ENCODE measurements at places on chromosomes 3 and 15. TPM values are rescaled to one million over a fixed set of nuclear protein-coding genes. Genes with fewer than 3 reads are reported as not detected.

DNA sequence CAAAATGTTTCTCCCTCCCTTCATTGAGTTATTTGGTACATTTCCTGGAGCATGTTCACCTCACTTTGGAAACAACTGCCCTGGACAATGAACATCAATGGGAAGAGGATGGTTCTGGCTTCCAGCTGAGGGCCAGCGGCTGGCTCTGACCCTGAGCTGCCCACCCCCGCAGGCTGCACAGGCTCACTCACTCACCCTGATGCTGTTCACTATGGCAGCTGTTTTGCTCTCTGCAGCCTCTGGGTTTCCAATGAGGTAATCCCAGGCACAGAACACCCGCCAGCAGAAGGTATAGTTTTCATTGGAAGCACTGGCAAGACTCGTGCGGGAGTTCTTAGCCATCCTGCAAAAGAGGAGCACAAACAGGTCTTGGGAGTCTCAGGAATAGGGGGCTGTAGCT lies 17.8 kb downstream of the TMC3 start:
- DNase-seq, result no peak

- DNase-seq, result no peak
Observed at GRCh38 chr15:60889491-60889890, 339.6 kb downstream of the RORA start.

DNA sequence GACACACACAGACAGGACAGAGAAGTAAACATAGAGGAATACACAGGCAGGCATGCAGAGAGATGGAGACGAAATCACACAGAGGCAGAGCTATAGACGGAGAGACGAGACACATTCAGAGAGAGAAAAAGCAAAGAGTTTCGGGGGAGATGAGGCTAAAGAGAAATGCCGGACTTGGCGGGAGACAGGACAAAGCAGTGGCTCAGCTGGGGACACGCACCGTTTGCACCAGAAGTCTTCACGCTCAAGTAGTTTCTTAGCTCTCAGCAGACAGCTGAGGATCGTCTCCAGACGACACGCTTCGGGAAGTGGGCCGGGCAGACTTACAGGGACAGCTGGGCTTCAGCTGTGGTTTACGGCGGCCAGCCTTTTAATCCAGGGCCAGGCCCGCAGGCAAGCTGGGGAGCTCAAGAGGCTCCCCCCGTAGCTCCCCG lies 56.2 kb upstream of the DLG1 start:
- no peak for DNase-seq

DNA sequence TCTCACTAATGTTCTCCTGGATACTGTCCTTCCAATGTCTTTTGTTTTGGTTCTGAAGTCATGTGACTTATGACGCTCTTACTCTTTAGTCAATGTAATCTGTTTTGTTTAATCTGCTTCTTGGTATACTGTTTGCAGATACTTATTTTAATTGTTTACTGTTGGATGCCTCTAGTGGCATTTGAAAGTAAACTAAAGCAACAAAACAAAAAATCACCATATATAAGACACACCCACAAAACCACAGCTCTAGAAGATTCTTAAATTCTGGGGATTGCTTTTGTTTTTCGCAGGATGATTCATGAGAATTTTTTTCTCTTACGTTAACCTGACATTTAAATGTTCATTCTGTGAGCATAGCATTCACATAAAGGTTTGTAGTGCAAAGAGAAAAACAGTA lies 16.8 kb downstream of the SLC25A26 start:
- no peak for DNase-seq

DNA sequence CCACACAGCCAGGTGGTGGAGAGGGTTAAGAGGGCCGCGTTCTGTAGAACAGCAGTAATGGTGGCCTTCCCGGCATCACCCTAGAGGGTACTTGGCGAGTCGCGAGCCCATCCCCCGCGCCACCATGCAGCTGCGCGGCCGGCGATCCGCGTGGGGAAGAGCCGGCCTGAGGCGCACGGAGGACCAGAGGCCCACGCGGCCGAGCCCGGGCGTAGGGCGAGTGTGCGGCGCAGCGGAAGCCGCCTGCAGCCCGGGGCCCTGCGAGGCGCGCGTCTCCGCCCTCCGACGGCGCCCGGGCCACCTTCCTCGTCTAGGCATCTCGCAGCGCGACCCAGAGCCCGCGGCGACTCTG lies 423 bp downstream of the TKT start:
- DNase-seq, result no peak

GRCh38 chr3:153042088-153042487 lies 119.9 kb upstream of the RAP2B start:
- DNase-seq, result no peak

- DNase-seq, result no peak
Observed at GRCh38 chr3:70992131-70992530, 591.4 kb downstream of the FOXP1 start.

- no peak for DNase-seq
Observed at GRCh38 chr3:105101603-105102002, 265.1 kb upstream of the ALCAM start.

DNA sequence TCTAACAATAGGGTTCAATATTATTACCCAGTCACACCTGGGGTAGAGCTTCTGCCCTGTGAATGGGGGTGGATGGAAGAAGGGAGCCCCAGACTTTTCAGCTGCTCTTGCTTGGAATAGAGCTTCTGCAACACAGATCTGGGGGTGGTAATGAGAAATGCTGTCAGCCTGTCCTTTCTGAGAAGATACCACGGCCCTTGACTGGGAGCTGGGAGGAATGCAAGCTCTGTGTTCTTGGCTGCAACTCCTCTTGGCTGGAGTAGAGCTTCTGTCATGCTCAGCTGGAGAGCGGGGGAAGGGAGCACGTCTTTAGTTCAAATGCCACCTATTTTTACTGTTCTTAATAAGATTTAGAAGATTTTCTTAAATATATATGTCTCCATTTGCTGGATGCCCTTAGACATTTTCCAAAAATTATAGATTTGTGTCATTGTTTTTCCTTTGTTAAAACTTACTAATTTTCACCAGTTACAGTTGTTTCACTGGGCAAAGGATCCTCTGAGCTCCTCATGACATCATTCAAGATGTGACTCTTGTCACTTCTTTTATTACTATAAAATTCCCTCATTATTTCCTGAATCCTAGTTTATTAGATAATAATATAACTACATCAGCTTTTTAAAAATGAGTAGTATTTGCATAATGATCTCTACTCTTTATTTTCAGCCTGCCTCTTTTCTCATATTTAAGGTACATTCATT lies 180.0 kb upstream of the TGFBR2 start:
- DNase-seq, result peak; percentile 26

- DNase-seq, result no peak
Observed at GRCh38 chr3:186361762-186362536, at the start of gene DGKG. Gene DGKG (minus strand): TSS chr3:186362234. CDS start chr3:186320459, 41,775 bp downstream.

DNA sequence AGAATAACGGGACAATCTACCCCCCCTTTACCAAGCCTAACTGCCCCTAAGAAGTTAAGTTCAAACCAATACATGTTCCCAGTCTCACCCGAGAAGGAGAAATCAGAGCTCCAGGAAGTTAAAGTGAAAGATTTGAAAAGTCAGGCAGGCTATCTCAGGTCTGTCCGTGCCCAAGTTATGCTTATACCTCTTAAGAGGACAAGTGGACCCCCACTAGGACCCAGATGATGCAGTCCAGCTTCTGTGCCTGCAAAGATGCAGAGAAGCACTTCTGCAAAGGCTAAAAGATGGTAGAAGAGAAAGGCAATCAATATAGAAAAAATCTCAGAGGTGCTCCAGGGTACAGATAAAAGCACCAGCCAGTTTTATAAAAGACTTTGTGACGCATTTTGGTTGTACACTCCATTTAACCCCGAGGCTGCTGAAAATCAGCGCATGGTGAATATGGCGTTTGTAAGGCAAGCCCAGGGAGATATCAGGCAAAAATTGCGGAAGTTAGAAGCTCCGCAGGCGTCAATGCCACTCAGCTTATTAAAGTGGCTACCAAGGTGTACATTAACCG lies 9.8 kb upstream of the SLC9C1 start:
- peak; percentile 3 for DNase-seq

GRCh38 chr3:42067326-42067725 lies 23.8 kb upstream of the TRAK1 start:
- peak; percentile 81 for DNase-seq

GRCh38 chr3:177295116-177295515 lies 97.8 kb upstream of the TBL1XR1 start:
- DNase-seq, result no peak

GRCh38 chr3:196115678-196116083 lies 33.8 kb upstream of the TFRC start:
- no peak for DNase-seq

DNA sequence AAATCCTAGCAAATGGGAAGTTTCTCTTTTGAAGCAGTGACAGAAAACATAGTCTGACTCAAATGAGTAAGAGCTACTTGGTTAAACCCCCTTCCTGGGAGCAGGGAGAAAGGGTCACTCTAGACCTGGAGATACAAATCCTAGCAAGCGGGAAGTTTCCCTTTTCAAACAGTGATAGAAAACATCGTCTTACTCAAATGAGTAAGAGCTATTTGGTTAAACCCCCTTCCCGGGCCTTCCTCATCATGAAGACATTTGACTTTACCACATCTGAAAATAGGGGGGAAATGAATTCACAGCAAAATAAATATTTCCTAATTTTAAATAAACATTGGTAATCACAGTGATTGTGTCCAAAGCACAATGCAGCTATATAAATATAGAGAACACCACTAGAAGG lies 79.2 kb downstream of the FOXB1 start:
- DNase-seq, result no peak

- no peak for DNase-seq
Observed at GRCh38 chr3:125694761-125695294, 99.5 kb upstream of the OSBPL11 start.

DNA sequence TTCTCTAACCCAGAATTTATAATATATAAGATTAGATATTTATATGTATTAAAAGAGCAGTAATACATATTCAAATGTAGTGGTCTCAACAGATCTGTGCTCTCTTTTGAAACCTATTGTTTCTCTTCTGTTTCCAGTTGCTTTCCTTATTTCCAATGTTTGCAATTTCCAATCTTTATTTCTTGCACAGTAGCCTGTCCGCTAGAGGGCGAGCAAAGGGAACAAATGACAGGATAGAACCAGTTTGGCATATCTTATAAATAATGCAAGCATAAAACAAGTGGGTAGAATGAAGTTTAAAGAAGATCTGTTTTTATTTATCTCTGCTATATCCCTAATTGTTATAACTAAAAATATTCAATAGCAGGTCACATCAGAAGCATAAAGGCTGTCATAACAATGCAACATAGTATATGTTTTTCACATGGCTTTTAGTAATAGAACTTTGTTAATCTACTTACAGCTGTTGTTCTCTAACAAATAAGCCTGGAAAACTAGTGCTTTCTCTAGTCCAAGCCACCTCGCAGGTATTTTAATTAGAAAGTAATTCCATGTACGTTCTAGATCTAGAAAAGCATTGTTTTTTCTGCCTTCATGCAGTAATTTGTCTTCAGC lies 15.1 kb upstream of the TCAIM start:
- peak; percentile 58 for DNase-seq

GRCh38 chr3:177680472-177680821 lies 483.2 kb upstream of the TBL1XR1 start:
- DNase-seq, result peak; percentile 33

- DNase-seq, result no peak
Observed at GRCh38 chr3:79898907-79899306, 131.1 kb upstream of the ROBO1 start.

- no peak for DNase-seq
Observed at GRCh38 chr15:93866948-93867347, 364.4 kb upstream of the MCTP2 start.

DNA sequence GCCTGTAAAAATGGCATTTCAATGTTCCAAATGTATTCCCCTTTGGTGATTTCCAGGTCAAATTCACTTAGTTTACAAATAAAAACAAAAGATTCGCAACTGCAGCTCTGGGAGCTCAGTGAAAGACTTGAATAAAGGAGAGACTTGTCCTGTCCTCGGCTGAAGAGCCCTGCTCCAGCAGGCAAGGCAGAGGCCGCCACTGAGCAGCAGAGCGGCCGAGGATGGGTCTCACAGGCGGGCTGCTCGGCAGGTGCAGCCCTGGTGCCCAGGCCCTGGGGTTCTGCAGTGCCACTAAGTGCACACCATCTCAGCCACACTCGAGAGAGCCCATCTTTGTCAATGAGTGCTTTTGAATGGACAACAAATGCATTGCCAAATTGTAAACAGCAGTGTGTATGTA lies 856.2 kb downstream of the AGBL1 start:
- no peak for DNase-seq

- DNase-seq, result peak; percentile 64
Observed at GRCh38 chr3:151974067-151974466, 100.6 kb downstream of the SUCNR1 start.

GRCh38 chr3:38311476-38311875 lies 29.4 kb downstream of the SLC22A14 start:
- DNase-seq, result no peak

DNA sequence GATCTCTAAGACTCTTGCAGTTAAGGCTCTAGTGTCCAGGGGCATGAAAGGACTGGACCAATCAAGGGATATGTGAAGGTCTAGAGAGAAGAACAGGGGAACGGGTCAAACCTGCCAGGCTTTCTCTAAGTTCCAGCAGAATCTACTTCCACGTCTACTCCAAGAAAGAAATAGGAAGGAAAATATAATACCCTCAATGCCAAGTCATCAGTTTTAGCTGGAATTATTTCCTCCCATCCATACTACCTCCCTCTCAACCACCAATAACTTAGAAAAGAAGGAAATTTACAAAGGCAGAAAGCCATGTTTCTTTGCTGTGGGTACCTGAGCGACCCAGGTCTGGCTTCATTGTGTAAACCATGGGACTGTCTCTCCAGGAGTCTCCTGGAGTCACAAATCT lies 7.8 kb downstream of the SHC4 start:
- DNase-seq, result no peak

GRCh38 chr3:139541532-139542288 lies 2.2 kb upstream of the RBP1 start:
- DNase-seq, result no peak

DNA sequence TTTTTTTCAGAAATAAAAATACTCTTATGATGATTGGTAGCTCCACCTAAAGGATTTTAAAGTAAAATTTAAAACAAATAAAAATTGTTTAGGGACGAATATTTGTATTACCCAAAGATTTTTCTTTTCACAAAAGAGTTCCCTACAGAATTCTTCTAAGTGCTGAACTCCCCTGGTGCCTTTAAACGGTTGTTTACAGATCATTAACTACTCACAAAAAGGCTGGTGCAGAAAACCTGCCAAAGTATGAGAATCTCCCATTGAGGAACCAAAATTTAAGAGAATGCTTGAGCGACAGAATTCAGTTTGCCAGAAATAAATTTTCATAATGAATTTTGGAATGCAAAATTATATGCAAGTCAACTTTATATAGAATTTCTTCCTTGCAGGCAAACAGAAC lies 497.8 kb upstream of the NR2F2 start:
- no peak for DNase-seq

GRCh38 chr3:4804161-4805058 lies 174.8 kb upstream of the BHLHE40 start:
- no peak for DNase-seq

GRCh38 chr15:60745469-60746061 lies 266.6 kb upstream of the ICE2 start:
- DNase-seq, result no peak

- DNase-seq, result no peak
Observed at GRCh38 chr3:48702320-48702920, 14.6 kb downstream of the IP6K2 start.

PLCL2 gene
- 3.2 TPM for total RNA-seq

PLIN1 gene
- not detected for total RNA-seq

SPINK8 gene
- not detected for total RNA-seq

VGLL3 gene
- 166 TPM for total RNA-seq

SLC24A5 gene
- total RNA-seq, result not detected

ADAMTSL3 gene
- not detected for total RNA-seq

BCHE gene
- not detected for total RNA-seq

RAB6B gene
- 2.0 TPM for total RNA-seq

GNB4 gene
- 41.5 TPM for total RNA-seq

LRTM1 gene
- total RNA-seq, result not detected

GABRR3 gene
- not detected for total RNA-seq

GHSR gene
- not detected for total RNA-seq

PLA2G4D gene
- total RNA-seq, result not detected

CDHR4 gene
- total RNA-seq, result not detected

Measured in HFFc6 (cell line).